ENCODE measurements at places on chromosomes 16 and 17. TPM values are rescaled to one million over a fixed set of nuclear protein-coding genes. Genes with fewer than 3 reads are reported as not detected.
A peak's percentile ranks its signal among the peaks of the same experiment; 100 is the strongest.

- DNase-seq: no peak
Measured at GRCh38 chr16:66952430-66953110, 8.5 kb upstream of the CES3 start.

GRCh38 chr16:62036802-62037135 is 531 bp upstream of the CDH8 start:
- no peak for DNase-seq

GRCh38 chr17:4573669-4574068 is 10.7 kb upstream of the SMTNL2 start:
- DNase-seq: no peak

GRCh38 chr16:58497935-58498334 is 2.0 kb upstream of the NDRG4 start:
- DNase-seq: no peak

DNA sequence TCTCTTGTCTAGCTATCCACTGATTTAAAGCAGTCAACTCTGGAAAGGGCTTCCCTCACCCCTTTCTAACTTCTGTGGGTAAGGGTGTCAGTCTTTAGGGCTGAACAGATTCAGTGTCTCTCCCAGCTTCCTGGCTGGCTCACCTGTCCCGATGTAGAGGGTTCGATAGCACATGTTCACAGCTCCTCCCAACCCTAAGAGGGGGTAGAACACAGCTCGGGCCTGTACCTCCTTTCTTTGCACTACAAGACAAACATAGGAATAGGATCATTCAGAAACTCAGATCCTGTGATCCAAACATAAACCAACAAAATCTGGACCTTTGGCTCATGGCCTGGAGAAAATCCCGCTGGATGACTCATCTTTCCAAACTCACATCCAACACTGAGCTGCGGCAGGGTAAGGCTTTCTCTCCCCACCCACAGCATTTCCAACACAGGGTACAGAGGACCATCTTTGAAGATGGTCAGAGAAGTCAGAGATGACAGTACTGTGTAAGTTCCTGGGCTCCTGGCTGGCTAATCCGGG is 5.8 kb upstream of the DHRS13 start:
- DNase-seq: peak; percentile 74

HOXB4 gene
- polyA plus RNA-seq: 0.70 TPM

CLEC19A gene
- polyA plus RNA-seq: 0.11 TPM

ARHGAP44 gene
- 5.6 TPM for polyA plus RNA-seq

SHMT1 gene
- polyA plus RNA-seq: 15.5 TPM

LCAT gene
- 18.2 TPM for polyA plus RNA-seq
